ENCODE measurements at places on chromosomes 12 and 14. TPM values are rescaled to one million over a fixed set of nuclear protein-coding genes. Genes with fewer than 3 reads are reported as not detected.

GRCh38 chr12:96720363-96720705, 186.7 kb upstream of the NEDD1 start:
- H3K36me3 ChIP-seq = no peaks in the 10 kb centered on the region
- no peak overlapping the region for H3K4me3 ChIP-seq
- DNase-seq = no peak
- peak overlapping the region; percentile 10 for H3K27ac ChIP-seq
- H3K4me1 ChIP-seq = no peaks in the 10 kb centered on the region

DNA sequence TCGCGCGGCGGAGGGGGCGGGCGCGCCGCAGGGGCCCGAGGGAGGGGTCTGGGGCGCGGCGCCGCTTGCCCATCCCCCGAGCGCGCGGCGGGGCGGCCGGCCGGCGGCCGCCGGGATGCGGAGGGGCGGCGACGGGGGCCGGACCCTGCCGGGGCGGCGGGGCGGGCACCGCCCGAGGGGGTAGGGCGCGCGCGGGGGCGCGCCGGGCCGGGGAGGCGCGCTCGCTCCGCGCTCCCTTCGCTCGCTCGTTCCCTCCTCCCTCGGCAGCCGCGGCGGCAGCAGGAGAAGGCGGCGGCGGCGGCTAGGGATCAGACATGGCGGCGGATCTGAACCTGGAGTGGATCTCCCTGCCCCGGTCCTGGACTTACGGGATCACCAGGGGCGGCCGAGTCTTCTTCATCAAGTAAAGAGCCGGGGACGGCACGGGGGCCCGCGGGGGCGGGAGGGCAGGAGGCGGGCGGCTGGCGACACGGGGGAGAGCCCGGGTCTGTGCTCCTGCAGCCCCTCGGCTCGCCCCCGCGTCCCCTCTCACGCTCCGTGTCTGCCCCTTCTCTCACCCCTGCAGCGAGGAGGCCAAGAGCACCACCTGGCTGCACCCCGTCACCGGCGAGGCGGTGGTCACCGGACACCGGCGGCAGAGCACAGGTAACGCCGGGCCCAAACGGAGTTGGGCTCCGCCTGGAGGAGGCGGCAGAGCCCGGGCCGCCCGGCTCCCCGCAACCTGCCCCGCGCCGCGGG, at the start of gene PLEKHA5:
Gene PLEKHA5 (plus strand): TSS at position 248 of the 738 bp plus-strand sequence. CDS start 67 bp downstream, at position 315.
- H3K4me1 ChIP-seq = peaks cover 4% of the 10 kb centered on the region
- peak within 1 kb of the TSS; percentile 99 for H3K27ac ChIP-seq
- H3K36me3 ChIP-seq = no peaks in the 10 kb centered on the region
- peak; percentile 66 for DNase-seq

GRCh38 chr14:86723254-86723624, 1193.3 kb downstream of the FLRT2 start:
- no peak overlapping the region for H3K4me3 ChIP-seq
- no peak overlapping the region for H3K27ac ChIP-seq
- no peaks in the 10 kb centered on the region for H3K36me3 ChIP-seq
- H3K4me1 ChIP-seq = no peaks in the 10 kb centered on the region
- no peaks in the 10 kb centered on the region for H3K27me3 ChIP-seq

GRCh38 chr12:111444925-111445725, 39.4 kb downstream of the SH2B3 start:
- H3K4me3 ChIP-seq = no peak overlapping the region
- peak; percentile 34 for DNase-seq
- H3K27ac ChIP-seq = peak overlapping the region; percentile 57
- H3K27me3 ChIP-seq = no peaks in the 10 kb centered on the region
- H3K36me3 ChIP-seq = no peaks in the 10 kb centered on the region

DNA sequence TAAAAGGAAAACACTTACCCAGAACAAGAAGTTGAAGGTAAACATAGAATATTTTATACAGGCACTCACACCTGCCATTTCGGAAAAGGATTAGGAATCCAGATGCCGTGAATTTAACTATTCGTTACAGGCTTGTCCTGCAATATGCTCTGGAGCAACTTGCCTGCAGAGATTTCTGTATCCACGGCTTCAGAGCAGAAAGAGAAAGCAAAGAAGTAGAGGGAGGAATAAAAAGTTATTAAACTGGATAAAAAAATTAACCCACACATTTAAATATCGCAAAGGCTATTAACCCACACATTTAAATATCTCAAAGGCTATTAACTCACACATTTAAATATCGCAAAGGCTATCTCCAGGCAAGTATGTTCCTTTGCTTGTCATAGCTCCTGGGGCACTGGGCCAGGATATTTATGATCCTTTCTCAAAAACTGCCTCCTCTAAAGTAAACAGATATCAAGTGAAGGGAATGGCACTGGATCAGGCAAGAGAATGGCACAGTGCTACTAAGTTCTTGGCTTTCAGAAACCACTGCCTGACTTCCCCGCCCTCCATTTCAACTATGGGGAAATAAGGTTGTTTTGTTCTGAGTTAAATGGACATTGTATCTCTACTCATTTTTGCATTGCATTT, at the start of gene TSPAN8:
Gene TSPAN8 (minus strand): TSS at position 399 of the 633 bp plus-strand sequence. CDS start 321 bp downstream, at position 78.
- H3K36me3 ChIP-seq = no peaks in the 10 kb centered on the region
- H3K27ac ChIP-seq = no peak within 1 kb of the TSS
- H3K4me3 ChIP-seq = peak within 1 kb of the TSS; percentile 1
- H3K4me1 ChIP-seq = no peaks in the 10 kb centered on the region

- H3K4me1 ChIP-seq = no peaks in the 10 kb centered on the region
- no peaks in the 10 kb centered on the region for H3K27me3 ChIP-seq
- no peak overlapping the region for H3K4me3 ChIP-seq
These were observed 2.1 kb downstream of the WASHC4 start for GRCh38 chr12:105109465-105110212.

DNA sequence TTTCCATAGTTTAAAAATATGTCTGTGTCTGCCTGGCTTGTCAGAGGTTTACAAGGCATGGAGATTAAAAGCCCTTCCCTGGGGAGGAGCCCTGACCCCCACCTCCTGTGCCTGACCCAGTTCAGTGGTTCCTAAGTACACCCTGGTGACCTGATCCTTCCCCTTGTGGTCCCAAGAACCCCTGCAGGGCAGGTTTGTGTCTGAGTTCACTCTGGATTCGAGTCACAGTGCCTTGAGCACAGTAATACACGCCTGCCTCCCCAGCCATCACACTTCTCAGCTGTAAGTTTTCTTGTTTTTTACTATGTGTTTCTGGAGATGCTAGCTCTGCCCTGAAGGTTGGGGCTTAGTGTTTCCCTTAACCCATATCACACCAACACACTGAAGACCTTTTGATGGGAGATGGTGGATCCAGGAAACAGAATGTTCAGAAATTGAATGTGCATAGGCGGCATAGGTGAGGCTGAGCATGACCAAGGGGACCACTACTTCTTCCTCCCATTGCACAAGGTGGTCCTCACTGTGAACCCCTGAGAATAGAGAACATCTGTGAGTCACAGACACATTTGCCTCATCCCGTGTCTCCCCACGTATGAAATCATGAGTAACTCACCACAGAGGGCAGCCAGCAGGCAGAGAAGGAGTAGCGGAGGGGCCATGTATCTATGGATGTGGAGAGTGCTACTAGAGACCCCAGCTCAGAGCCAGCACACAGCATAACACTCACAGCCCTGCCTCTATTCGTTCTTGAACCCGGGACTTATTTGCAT, 962.9 kb downstream of the TMEM121 start:
- no peak overlapping the region for H3K4me3 ChIP-seq
- no peaks in the 10 kb centered on the region for H3K36me3 ChIP-seq
- no peaks in the 10 kb centered on the region for H3K27me3 ChIP-seq
- no peaks in the 10 kb centered on the region for H3K4me1 ChIP-seq
- H3K27ac ChIP-seq = no peak overlapping the region
- no peak for DNase-seq

DNA sequence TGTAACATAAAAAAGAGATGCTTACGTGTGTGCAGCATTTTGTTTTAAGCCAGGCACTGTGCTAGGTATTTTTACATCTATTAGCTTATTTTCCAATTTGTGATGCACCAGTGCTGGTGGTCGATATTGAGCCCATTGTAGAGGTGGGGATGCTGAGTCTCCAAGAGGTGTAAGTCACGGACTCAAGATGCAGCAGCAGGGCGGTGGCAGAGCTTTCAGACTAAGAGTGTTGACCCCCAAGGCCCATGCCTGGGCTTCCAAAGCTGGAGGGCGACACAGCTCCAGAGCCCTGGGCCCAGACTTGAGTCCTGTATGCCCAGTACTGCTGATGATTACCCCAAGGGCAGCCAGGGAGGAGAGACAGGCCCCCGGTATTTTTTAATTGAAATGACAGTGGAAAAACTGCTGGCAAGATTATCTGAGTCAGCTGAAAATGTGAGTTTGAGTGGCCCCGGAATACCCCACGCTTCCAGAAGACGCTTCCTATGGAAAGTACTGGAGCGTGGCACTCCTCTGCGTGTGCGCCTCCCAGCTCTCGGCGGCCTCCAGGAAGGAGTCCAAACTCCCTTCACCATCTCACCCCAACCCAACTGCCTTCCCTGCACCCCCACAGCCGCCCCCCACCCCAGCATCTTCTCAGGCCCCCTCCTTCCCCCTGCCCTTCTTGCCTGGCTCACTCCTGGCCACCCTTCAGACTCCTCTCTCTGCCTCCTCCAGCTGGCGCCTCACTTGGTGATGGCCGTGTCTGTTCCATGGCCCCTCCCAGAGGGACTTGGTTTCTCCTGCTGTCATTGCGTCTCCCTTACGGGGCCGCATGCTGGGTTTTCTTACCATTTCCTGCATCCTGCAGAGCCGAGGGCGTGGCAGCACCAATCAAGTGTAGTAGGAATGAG, 40.7 kb downstream of the ELK3 start:
- H3K27ac ChIP-seq = peak overlapping the region; percentile 88
- H3K4me1 ChIP-seq = peaks cover 50% of the 10 kb centered on the region
- no peaks in the 10 kb centered on the region for H3K36me3 ChIP-seq

GRCh38 chr14:22494486-22495135, 94.4 kb downstream of the DAD1 start:
- H3K27ac ChIP-seq = no peak overlapping the region
- H3K4me1 ChIP-seq = no peaks in the 10 kb centered on the region
- no peak overlapping the region for H3K4me3 ChIP-seq

DNA sequence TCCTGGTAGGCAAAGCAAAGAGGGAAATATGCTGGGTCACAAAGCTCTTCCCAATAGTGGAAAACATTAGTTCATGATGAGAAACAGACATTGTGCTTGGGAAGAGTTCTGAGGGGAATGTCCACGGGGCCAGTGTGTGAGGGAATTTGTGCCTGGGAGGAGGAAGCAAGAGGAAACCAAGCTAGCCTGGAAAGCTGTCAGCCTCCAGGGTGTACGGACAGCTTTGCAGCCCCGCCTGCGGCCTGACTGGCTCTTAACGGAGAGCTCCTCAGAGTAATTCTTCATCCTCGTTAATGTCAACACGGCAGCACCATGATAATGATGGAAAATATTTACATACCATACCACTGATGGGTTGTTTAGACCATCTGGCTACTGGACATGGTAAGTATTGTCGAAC, 32.4 kb downstream of the PITPNM2 start:
- H3K4me1 ChIP-seq = peaks cover 13% of the 10 kb centered on the region
- H3K4me3 ChIP-seq = no peak overlapping the region
- no peaks in the 10 kb centered on the region for H3K27me3 ChIP-seq
- H3K36me3 ChIP-seq = no peaks in the 10 kb centered on the region
- H3K27ac ChIP-seq = peak overlapping the region; percentile 36
- no peak for DNase-seq

Gene TECPR2
- total RNA-seq = 33.0 TPM

Gene KRT71
- not detected for total RNA-seq

Gene KRT75
- not detected for total RNA-seq

Gene RHNO1
- 12.9 TPM for total RNA-seq

All from uterus (tissue), 4 donors.